ENCODE measurements at places on chromosomes 7 and 10. TPM values are rescaled to one million over a fixed set of nuclear protein-coding genes. Genes with fewer than 3 reads are reported as not detected.

- no peak for ATAC-seq
Measured at GRCh38 chr10:86397120-86397519, 30.5 kb upstream of the GRID1 start.

DNA sequence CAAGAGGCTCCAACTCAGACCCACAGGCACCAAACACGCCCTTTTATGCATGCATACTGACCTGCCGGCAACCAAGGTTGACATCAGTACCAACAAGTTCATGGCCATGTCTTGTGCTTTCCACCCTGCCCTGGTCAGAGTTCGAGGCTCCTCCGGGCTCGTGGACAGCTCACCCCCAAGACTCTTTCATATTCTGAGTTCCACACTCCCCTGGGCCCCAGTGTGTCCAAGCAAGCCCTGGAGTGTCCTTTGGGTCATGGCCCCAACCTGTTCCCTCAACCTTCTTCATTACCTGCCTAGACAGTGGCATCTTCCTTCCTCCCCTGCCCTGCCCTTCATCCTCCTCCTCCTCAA lies 40.5 kb downstream of the HIF1AN start:
- ATAC-seq = no peak

GRCh38 chr7:98394377-98394836 lies 6.5 kb downstream of the BAIAP2L1 start:
- ATAC-seq = no peak

- ATAC-seq = no peak
Measured at GRCh38 chr7:92729172-92729571, 107.2 kb downstream of the CDK6 start.

GRCh38 chr7:117871401-117871777 lies 1.9 kb downstream of the CTTNBP2 start:
- no peak for ATAC-seq

DNA sequence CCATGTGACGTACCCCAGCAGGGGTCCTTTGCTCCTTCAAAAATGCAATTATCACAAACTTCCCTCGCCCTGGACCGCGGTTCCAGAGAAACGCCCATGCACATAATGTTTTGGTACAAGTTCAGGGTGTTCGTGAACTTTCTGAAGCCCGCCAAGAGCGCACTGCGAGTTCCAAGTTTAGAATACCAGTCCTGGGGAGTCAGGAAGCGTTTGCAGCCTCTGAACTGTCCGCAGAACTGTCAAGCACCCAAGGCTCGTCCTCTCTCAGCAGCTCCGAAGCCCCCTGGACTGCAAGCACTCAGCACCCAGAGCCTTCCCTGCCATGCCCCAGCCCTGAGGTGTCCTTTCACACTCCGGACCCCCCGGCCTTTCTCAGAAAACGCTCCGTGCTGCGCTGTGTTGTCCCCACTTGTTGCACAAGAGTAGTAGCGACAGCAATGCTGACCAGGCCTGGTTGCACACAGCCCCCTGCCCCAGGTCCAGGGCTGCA lies 30.3 kb downstream of the CALML3 start:
- ATAC-seq = no peak

GRCh38 chr7:103076764-103077163 lies 1.8 kb downstream of the ARMC10 start:
- no peak for ATAC-seq

The SAMD9L gene
- total RNA-seq = 6.4 TPM

The LLCFC1 gene
- total RNA-seq = 0.67 TPM

The CHN2 gene
- 3.1 TPM for total RNA-seq

The PRSS2 gene
- not detected for total RNA-seq

The RBP3 gene
- total RNA-seq = 0.10 TPM

The CCT6A gene
- total RNA-seq = 142 TPM
